ENCODE measurements at places on chromosomes 13 and 19.

GRCh38 chr19:23075031-23075733 is 41.6 kb upstream of the ZNF730 start:
- peak; percentile 65 for DNase-seq

DNA sequence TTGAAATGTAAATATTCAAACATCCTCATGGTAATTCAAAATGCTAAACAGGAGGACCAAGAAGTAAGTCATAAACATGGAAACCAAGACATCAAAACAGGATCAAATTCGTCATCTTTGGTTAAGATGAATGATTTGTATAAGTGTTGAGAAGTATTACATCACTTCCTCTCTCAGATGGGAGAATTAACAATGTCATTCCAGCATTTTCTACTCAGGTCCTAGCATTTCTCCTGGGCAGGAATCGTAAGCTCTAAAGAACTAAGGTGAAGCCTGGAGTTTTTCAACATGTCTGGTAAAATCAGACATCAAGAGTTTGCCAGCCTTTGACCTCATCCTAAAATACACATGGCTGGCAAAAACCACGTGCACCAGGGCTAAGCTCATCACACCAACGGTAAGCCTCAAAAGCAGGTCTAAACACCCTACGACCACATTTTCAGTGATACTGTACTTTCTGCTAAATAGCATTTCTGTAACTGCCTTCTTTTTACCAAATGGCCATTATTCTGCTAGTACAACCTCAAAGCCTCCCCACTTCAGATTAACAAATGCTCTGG is 24.8 kb downstream of the RANBP3 start:
- DNase-seq = no peak

GRCh38 chr19:33465371-33465770 is 56.2 kb downstream of the PEPD start:
- DNase-seq = peak; percentile 28

DNA sequence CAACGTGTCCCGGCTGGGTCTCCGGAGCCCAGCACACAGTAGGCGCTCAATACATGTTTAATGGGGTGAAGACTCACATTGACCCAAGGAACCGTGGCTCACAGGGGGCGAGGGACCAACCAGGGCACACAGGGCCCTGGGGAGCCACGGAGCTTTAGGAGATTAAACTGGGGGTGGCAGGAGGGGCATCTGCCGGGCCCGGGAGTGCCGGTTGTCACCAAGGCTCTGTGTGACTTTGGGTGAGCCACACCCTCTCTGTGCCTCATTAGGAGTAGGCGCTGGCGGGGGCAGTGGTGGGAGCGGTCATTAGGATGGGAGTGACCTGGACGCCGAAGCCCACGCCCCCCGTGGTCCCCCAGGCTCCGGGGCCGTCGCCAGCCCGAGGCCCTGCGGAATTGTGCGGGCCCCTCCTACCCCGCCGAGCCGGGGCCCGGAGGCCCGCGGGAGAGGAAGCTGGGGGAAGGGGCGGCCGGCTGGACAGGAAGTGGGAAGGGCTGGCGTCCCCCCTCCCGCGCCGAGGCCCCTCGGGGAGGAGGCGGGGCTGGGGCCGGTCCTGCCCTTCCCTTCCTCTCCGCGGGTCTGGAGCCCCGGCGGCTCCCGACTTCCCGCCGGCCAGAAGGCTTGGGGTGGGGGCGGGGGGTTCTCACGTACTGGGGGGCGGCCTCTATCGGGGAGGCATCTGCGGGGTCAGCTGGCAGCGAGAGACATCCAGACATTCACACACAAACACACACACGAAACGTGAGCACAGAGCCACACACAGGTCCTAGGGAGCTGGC is 1.8 kb upstream of the SSBP4 start:
- DNase-seq = peak; percentile 92

Data from sciatic nerve (tissue), 2 donors.